Natural killer cell treated with Interleukin-12 subunit alpha and Interleukin-12 subunit beta and Interleukin-15 and Interleukin-18, amount 100 ng/mL, for 72 hours (primary cell): ENCODE measurements at places on chromosomes 2 and 18. TPM values are rescaled to one million over a fixed set of nuclear protein-coding genes. Genes with fewer than 3 reads are reported as not detected.

GRCh38 chr2:221060376-221060775 lies 511.7 kb downstream of the EPHA4 start:
- H3K36me3 ChIP-seq, result peaks cover 11% of the 10 kb centered on the region
- DNase-seq, result no peak
- no peaks in the 10 kb centered on the region for H3K4me1 ChIP-seq
- H3K4me3 ChIP-seq, result no peak overlapping the region

- H3K27me3 ChIP-seq, result no peaks in the 10 kb centered on the region
- no peaks in the 10 kb centered on the region for H3K4me1 ChIP-seq
- DNase-seq, result no peak
- H3K27ac ChIP-seq, result no peak overlapping the region
- H3K36me3 ChIP-seq, result peaks cover 13% of the 10 kb centered on the region
Measured at GRCh38 chr2:185813707-185814106, 75.1 kb downstream of the FSIP2 start.

DNA sequence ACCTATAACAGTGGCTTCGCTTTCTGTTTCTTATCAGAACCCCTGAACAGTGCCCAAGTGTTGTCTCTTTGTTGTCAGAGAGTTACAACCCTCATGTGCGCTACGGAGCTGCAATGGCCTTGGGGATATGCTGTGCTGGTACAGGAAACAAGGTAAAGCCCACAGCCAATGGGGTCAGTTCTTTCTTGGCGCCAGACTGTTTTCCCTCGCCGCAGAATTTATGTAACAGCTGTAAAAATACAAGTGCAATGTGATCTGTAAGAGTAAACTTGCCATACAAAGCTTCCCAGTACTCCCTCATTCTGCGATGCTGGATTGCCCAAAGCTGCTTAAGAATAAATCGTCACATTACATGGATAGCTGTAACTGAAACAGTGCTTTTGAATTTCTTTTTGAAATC lies 13.9 kb upstream of the HTR2B start:
- no peak for DNase-seq
- peaks cover 5% of the 10 kb centered on the region for H3K36me3 ChIP-seq
- no peak overlapping the region for H3K27ac ChIP-seq

ALPG gene
- total RNA-seq, result not detected
